ENCODE measurements at places on chromosomes 3 and 15.

DNA sequence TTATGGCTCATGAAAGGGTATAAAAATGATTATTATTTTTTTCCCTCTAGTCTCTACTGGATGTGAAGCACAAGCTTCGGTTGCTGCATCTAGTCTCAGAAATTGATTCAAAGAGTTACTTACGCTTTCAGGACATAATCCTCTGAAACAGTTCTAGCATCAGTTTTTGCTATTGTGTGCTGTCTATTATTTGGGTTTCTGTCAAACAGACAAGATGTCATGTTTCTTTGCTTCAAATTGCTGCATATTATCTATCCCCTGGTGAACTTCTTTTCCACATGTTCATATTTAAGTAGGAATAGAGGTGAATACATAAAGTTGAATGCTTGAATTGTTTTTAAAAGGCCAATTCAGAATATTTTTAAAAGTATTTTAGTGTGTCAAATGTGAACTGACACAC, 161.6 kb upstream of the GBE1 start:
- DNase-seq = no peak
- no peaks in the 10 kb centered on the region for H3K4me1 ChIP-seq
- H3K27ac ChIP-seq = no peak overlapping the region
- H3K27me3 ChIP-seq = no peaks in the 10 kb centered on the region

DNA sequence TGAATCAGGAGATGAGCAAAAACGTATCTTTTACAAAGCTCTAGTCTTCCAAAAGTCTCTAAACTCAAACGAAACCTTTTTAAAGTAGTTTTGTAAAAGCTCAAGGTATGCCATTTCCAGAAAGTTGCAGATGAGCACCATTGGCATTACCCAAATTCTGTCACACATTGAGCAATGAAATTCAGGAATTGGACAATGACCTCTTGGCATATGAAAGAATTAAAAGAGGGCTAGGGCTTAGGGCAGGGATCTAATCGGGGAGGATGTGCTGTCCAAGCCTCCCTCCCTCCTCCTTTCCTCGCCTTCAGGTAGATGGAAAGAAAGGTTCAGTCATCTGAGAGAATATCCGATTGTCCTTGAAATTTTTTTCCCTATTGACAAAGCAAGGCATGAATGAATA, 133.1 kb upstream of the CPNE4 start:
- H3K27me3 ChIP-seq = no peaks in the 10 kb centered on the region
- DNase-seq = no peak
- no peak overlapping the region for H3K27ac ChIP-seq

GRCh38 chr15:92705764-92706163, 50.2 kb upstream of the FAM174B start:
- H3K4me1 ChIP-seq = peaks cover 11% of the 10 kb centered on the region
- no peak for DNase-seq
- H3K36me3 ChIP-seq = no peaks in the 10 kb centered on the region
- H3K4me3 ChIP-seq = no peak overlapping the region
- H3K27ac ChIP-seq = no peak overlapping the region

DNA sequence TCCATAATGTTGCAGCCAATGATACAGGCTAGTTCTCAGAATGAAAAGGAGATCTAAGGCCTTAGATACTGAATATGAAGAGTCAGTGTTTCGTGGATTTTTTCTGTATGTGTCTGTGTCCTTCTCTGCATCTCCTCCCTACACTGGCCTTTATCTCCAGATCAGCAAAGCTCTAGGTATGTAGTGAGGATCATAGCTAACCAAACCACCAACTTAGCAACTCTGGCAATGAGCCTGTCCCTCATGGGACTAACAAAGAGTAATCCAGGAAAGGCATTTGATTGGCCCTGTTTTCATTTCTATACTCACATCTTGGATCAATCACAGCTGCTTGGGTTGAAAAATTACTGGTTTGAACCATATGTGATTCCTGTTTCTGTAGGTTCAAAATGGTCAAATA, 18.6 kb upstream of the CNTN3 start:
- no peaks in the 10 kb centered on the region for H3K27me3 ChIP-seq
- no peak overlapping the region for H3K4me3 ChIP-seq
- no peaks in the 10 kb centered on the region for H3K36me3 ChIP-seq
- no peak for DNase-seq

DNA sequence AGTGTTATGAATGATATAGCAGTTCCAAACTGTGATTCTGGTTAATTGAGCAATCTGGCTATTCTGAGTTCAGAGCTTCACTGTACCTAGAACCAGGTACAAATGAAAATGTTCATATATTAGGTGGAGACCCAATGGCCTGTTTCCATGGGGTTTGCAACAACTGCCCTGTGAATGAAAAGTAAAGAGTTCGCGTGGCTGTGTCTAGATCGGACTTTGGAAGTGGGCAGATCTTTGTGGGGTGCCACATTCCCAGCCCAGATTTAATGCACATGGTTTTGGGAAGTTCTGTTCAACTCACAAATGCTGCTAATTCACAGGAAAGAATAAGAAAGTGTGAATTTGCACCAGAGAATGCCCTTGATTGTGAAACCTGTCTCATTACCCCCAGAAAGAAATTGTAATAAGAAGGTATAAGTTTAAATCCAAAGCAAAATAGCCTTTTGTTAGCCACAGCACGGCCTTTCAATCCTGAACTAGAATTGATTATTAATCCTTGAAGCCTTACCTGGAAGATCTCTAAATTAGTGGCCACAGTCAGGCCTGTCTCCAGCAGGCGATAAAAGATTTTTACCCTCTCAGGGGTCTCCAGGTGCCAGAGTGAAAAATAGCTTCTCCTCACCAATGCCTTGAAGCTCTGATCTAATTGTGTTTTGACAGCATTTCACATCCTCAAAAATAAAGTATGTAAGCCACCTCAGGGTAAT, 22.6 kb downstream of the WHAMM start:
- H3K27me3 ChIP-seq = no peaks in the 10 kb centered on the region
- H3K4me1 ChIP-seq = no peaks in the 10 kb centered on the region
- peaks cover 17% of the 10 kb centered on the region for H3K36me3 ChIP-seq
- H3K27ac ChIP-seq = no peak overlapping the region
- H3K4me3 ChIP-seq = no peak overlapping the region
- DNase-seq = no peak

GRCh38 chr15:59543721-59544547, 67.6 kb upstream of the GCNT3 start:
- H3K36me3 ChIP-seq = no peaks in the 10 kb centered on the region
- no peak overlapping the region for H3K4me3 ChIP-seq
- H3K27me3 ChIP-seq = peaks cover 15% of the 10 kb centered on the region
- peaks cover 10% of the 10 kb centered on the region for H3K4me1 ChIP-seq
- no peak overlapping the region for H3K27ac ChIP-seq

All from GM23338 (cell line).